M059J (cell line): ENCODE measurements at places on chromosomes 4 and X. TPM values are rescaled to one million over a fixed set of nuclear protein-coding genes. Genes with fewer than 3 reads are reported as not detected.

Gene TMPRSS11D
- not detected in 2 replicates for total RNA-seq

Gene ANOS1
- total RNA-seq: 0.22 and 1.0 TPM in 2 replicates

Gene HSFX4
- total RNA-seq: not detected in 2 replicates

Gene AMMECR1
- total RNA-seq: 18.5 and 29.5 TPM in 2 replicates

Gene MAGEA8
- not detected in 2 replicates for total RNA-seq

Gene HAND2
- not detected in 2 replicates for total RNA-seq

Gene TBC1D8B
- 5.1 and 9.5 TPM in 2 replicates for total RNA-seq

Gene GLRA2
- not detected in 2 replicates for total RNA-seq

Gene ANK2
- 0.27 TPM in 2 replicates for total RNA-seq

Gene ATP2B3
- total RNA-seq: not detected in 2 replicates

Gene APBB2
- total RNA-seq: 44.7 and 81.9 TPM in 2 replicates

Gene KLHL34
- total RNA-seq: not detected in 2 replicates

Gene SPATA4
- 0.12 TPM in 1 of 2 replicates, not detected in the other for total RNA-seq

Gene GLOD5
- not detected in 2 replicates for total RNA-seq

Gene ERVMER34-1
- total RNA-seq: not detected in 2 replicates

Gene CSAG1
- 6.5 and 6.6 TPM in 2 replicates for total RNA-seq

Gene BMP15
- not detected in 2 replicates for total RNA-seq
